ENCODE measurements at places on chromosomes 12 and 14.

DNA sequence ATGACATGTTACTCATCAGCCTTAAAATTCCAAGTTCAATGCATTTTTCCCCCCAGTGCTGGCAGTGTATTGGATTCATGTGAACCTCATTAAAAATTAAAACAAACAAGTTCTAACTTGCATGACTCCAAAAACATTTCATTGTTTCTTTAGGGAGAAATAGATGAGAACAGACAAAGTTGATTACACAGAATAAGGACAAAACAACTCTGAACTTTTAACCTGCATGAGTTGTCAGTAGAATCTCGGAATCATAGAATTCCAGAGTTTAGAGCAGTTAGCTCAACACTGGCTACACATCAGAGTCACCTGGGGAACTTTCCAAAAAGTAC lies 127.5 kb downstream of the TMX1 start:
- peak; percentile 60 for DNase-seq

GRCh38 chr12:47207829-47208248 lies 128.1 kb upstream of the AMIGO2 start:
- no peak for DNase-seq

DNA sequence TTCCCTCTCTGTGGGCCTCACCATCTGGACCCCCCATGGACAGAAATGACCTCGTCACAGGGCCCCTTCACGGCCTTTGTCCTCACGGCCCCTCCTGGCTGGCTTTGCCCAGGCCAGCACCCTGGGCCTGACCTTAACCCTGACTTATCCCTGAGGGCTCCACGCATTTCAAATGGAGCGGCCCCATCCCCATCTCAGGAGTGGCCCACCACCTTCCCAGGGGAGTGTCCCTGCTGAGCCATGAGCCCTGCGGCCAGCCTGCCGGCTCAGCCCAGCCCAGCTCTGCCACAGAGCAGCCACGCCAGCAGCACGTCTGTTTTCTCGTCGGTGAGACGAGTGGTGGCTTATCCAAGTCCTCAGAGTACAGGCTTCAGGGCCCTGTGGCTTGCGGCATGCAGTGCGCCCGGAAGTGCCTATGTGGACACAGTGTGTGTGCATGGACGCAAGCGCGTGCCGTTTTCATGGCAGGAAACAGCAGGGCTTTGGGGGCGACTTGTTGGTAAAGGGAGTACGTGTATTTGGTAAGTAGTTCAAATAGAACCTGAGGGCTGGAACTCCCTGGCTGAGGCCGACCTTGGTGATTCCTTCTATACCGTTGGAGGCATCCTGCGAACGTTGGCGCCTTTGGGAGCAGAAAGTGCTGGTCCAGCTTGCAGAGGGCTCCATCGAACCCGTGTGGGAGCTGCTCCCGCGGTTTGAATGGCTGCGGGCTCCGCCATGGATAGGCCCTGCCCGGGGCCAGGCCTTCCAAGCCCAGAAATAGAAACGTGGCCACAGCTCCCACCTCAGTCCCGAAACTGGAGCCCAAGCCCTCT lies 52.1 kb downstream of the LRCOL1 start:
- DNase-seq = no peak

- DNase-seq = no peak
Measured at GRCh38 chr14:103923863-103924262, 4.4 kb upstream of the TDRD9 start.

DNA sequence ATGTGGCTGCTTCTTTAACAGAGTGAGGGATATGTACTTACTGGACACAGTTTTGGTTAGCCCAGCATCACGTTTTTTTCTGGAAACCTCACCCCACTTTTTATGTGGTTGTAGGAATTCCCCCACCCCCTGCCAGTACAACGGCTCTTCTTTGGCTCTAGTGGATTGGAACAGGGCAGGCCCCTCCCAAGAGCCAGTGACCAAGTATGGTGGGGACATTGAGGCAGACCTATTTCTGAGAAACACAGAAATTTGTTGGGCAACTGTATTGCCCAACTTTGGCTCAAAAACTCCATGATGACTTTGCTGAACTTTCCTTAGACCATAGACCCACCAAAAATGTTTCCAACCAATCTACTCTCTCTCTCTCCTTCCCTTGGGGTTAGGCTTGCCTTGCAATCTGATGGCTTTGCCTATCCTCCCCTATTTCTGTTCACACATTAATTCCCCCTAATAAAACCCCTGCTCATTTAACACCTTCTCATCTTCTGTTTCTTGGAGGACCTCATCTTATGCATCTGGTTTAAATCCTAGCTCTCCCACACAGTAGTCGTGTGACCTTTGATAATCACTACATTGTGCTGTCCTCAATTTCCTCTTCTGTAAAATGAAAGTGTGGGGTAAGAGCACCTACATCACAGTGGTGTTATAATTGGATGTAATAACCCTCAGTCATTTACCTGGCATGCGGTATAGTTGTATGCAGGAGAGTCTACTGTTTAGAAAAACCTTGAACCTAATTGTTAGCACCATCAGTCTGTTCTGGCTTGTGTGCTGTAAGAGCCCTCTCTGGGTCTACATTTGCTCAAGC lies 71.7 kb downstream of the IGF1 start:
- no peak for DNase-seq

DNA sequence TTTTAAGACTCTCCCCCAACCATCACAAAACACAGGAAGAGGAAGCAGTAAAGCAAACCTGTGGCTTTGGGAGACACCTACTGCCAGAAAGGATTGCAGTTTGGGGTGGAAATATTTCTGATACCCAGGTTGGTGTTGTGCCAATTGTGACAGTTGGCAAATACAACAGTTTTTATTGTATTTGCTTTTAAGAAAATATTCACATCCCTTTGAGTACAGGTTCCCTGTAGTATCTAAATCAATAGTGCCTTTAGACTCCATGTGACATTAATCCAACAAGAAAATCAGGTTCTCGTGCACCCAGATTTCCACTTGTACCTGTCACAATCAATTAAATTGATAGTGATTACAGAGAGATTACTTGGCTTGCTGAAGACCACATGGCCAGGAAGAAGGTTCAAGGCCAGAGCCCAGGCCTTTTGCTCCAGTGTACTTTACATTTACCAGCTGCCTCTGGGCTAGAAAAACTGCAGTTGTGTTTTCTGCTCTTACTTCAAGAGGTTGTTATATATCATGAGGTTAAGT lies 361.2 kb downstream of the ATP23 start:
- no peak for DNase-seq

DNA sequence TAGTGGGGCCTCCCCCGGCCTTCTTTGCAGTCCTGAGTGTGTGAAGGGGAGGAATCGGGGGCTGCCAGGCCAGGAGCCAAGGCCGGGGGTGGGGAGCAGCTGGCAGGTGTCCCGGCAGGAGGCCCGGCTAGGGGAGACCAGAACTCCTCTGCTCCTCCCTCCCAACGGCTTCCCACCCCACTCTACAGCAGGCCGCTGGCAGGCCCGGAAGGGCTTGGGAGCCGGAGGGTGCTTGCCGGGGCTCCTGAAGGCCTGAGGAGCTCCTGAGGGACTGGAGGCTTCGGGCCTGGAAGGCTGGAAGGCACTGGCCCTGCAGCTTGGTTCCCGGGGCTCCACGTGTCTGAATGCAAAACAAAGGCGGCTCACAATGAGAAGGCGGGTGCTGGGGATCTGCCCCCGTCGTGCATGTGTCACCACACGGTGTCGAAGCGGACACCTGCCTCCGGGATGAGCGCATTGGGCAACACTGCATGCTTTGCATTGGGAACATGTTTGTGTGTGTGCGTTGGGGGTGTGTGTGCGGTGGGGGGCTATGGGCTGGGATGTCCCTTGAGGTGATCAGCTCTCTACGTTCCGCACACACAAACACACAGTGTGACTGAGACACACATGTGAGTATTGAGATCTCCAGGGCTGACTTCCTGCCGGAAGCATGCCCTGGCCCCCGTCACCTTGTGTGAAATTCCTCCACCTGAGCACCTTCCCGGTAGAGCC lies 30.9 kb upstream of the ANKRD9 start:
- DNase-seq = peak; percentile 47

- no peak for DNase-seq
Measured at GRCh38 chr12:26373606-26374495, 178.5 kb downstream of the SSPN start.

DNA sequence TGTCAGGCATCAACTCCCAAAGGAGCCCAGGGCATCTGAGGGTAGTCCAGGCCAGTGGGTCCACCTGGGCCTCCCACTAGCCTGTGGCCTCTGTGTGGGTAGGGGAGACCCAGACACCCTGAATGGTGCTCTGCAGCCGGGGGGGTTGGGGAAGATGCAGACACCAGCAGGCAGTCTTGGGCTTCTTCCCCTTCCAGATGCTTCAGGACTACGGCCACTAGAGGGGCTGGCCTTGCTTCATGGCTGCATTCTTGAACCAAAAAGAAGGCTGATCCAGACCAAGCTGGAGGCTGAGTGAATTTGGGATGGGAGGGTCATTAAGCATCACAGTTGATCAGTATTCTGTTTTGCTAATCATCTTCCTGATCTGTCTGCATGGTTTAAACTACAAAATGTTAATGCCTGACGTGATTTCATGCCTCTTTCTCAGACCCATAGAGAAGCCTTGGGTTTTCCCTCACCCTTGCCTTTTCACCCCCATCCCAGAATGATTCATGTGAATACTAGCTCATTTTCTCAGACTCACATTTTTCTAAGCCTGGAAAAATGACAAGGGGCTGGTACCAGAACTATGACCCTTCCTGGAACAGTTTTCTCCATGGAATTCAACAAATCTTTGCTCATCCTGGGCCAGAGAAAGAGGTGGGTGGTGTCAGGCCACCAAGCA lies 134.2 kb downstream of the NTF3 start:
- DNase-seq = peak; percentile 88
